A549 treated with CORT108297 at 1 μM for 4 hours (cell line): ENCODE measurements at places on chromosomes 5 and 9. TPM values are rescaled to one million over a fixed set of nuclear protein-coding genes. Genes with fewer than 3 reads are reported as not detected.

CER1 gene
- total RNA-seq, result not detected in 5 replicates

ADAMTS13 gene
- 0.36 to 0.78 TPM (median 0.76 TPM) in 5 replicates for total RNA-seq

ZNF300 gene
- total RNA-seq, result 2.3 to 2.8 TPM (median 2.7 TPM) in 5 replicates

SRP19 gene
- 73.6 to 98.9 TPM (median 78.3 TPM) in 5 replicates for total RNA-seq

ZDHHC11 gene
- total RNA-seq, result 14.5 to 21.3 TPM (median 17.1 TPM) in 5 replicates

PROP1 gene
- not detected in 5 replicates for total RNA-seq

MSX2 gene
- 3.8 to 5.5 TPM (median 5.0 TPM) in 5 replicates for total RNA-seq

SYK gene
- total RNA-seq, result 0.02 to 0.31 TPM (median 0.09 TPM) in 4 of 5 replicates, not detected in the other

CAMLG gene
- total RNA-seq, result 26.1 to 31.4 TPM (median 28.4 TPM) in 5 replicates

PCDHGA9 gene
- total RNA-seq, result 0.02 to 0.09 TPM (median 0.05 TPM) in 4 of 5 replicates, not detected in the other

PCDHA3 gene
- total RNA-seq, result 0.88 to 1.1 TPM (median 0.96 TPM) in 5 replicates

OR1J2 gene
- total RNA-seq, result not detected in 5 replicates

C9orf152 gene
- 0.05 to 0.12 TPM (median 0.05 TPM) in 4 of 5 replicates, not detected in the other for total RNA-seq

PAEP gene
- 0.14 to 0.28 TPM (median 0.21 TPM) in 5 replicates for total RNA-seq

GPRIN1 gene
- 7.1 to 9.6 TPM (median 8.5 TPM) in 5 replicates for total RNA-seq

GARIN3 gene
- not detected in 5 replicates for total RNA-seq

SYNPO gene
- 23.3 to 30.9 TPM (median 28.2 TPM) in 5 replicates for total RNA-seq

TPRN gene
- total RNA-seq, result 6.2 to 10.5 TPM (median 10.1 TPM) in 5 replicates

HMCN2 gene
- total RNA-seq, result 0.05 to 0.12 TPM (median 0.07 TPM) in 5 replicates

PAPPA gene
- total RNA-seq, result 24.8 to 45.0 TPM (median 35.3 TPM) in 5 replicates

SPOCK1 gene
- 12.6 to 19.6 TPM (median 18.6 TPM) in 5 replicates for total RNA-seq

PRRX2 gene
- total RNA-seq, result 3.5 to 8.8 TPM (median 7.8 TPM) in 5 replicates

CRHBP gene
- 0.09 to 0.25 TPM (median 0.15 TPM) in 5 replicates for total RNA-seq

F2RL1 gene
- total RNA-seq, result 225 to 295 TPM (median 259 TPM) in 5 replicates

PFN3 gene
- total RNA-seq, result not detected in 5 replicates

GPR151 gene
- total RNA-seq, result not detected in 5 replicates

GTF2H2C gene
- total RNA-seq, result 32.5 to 42.7 TPM (median 33.6 TPM) in 5 replicates
